ENCODE measurements at places on chromosomes 12 and 14.

DNA sequence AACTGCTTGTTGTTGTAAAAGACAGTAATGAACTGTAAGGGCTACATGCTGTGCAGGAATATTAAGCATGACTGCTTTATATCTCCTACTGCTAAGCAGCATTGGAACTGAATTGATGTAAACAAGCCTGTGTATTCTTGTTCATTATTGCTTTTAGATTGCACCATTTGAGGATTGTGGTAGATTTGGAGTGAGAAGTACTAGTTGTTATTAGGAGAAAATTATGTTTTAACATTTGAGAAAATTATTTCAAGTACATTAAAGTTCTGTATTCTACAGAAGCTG, 212.7 kb downstream of the ERC1 start:
- DNase-seq = no peak

DNA sequence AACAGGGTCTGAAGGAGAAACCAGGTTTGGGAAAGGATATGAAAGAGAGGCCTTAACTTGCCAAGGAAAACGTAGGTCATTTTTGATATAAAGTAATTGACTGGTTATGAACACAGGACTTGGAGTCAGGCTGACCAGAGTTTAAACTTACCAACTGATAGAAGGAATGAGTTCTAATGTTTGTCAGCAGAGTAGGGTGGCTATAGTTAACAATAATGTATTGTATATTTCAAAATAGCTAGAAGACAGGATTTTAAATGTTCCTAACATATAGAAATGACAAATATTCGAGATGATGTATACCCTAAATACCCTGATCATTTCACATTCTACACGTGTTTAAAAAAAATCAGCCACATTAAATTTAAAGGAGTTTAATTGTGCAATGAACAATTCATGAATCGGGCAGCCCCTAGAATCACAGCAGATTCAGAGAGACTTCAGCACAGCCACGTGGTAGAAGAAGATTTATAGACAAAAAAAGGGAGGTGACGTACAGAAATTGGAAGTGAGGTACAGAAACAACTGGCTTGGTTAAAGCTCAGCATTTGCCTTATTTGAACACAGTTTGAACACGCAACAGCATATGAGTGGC, 52.5 kb upstream of the PLEKHG7 start:
- DNase-seq = no peak

GRCh38 chr14:76872796-76873432, 46.7 kb downstream of the LRRC74A start:
- DNase-seq = no peak

DNA sequence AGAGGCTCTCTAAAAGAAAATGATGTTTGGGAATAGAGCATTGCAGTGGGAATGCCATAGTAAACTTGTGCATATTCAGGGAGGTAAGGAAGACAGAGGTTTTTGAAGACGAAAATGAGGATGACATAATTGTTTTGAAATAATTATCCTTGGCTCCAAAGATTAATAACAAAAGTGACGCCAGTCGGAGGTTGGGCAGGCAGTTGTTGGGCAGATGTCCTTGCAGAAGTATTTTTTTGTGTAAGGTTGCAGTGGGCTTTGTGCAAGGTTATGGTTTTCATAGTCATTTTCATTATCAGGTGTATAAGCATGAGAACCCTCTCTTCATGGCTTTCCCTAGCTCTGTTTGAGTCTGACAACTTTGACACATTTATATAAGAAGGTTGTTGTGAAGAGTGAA, 35.3 kb downstream of the METAP2 start:
- no peak for DNase-seq

GRCh38 chr12:12521044-12521485, 41.6 kb downstream of the DUSP16 start:
- DNase-seq = no peak

- DNase-seq = no peak
Measured at GRCh38 chr14:42517806-42518500, 911.3 kb downstream of the LRFN5 start.

GRCh38 chr12:1807087-1807860, 13.1 kb upstream of the LRTM2 start:
- no peak for DNase-seq

DNA sequence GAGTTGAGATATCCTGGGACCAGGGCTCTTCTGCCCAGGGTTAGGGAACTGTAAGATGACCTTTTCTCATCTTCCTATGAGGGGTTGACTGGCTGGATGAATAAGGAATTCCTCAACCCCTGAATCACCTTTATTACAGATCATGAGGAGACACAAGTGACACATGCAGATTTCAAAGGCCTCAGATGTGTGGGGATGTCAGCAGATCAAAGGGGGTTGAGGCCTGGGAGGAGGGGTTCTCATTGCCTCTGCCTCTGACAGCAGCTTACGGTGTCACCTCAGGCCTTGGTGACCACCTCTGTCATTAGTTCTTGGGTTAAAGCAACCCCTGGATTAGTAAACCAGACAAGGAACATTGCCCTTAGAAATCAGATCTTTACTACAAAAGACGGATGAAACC, 2.1 kb upstream of the KRT72 start:
- no peak for DNase-seq

- DNase-seq = no peak
Measured at GRCh38 chr14:84029246-84029645, 1500.7 kb upstream of the FLRT2 start.

DNA sequence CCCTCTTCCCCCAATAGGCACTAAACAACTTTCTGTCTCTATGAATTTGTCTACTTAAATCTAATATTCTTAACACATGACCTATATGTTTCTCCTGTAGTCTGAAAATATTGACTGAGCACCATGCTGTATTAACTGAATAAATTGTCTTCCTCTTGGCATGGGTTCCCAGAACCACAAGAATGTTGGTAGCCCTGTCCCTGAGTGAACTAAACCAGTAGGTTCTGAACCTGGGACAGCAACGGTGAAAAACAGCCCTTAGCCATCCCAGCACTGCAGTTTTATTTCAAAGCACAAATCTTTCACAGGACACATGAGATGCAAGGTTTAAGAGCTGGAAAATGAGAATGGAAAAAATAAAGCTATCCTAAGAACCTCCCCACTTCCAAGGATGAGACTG, 20.4 kb upstream of the HSP90B1 start:
- DNase-seq = no peak

- DNase-seq = no peak
Measured at GRCh38 chr12:106631150-106631549, 48.3 kb downstream of the RFX4 start.

DNA sequence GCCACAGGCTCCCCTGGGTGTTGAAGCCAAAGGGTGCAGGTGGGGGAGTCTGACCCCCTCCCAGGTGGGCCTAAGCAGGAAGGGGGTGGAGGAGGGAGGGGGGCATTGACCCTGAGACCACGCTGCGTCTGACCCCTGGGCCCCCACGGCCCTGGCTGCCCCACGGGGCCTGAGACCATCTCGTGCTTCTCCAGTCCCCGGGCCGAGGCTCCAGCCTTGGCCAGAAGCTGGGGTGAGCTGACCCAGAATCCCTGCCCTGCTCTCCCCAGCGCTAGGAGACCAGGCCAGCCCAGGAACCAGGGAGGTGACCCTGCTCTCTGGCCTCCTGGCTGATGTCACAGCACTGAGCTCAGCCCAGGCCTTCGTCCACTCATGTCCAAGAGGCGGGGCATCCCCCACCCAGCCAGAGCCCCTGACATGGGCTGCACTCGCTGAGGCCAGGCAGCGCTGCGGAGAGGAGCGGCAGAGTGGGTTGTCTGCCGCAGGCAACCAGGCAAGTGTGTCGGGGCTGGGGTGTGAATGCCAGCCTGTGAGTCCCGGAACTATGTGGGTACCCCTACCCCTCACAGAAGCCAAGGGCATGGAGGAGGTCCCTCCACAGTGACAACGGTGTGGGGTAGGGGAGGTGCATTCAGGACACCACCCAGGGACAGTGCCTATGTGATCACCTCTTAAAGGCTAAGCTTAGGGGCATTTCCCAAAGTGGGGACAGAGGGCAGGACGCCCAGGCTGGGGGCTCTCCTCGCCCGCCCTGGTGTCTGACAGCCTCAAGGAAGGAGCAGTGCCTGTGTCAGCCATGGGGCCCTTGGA, 6.3 kb downstream of the TRMT61A start:
- DNase-seq = no peak

GRCh38 chr12:106739815-106740530, 34.5 kb upstream of the RIC8B start:
- DNase-seq = no peak

GRCh38 chr14:23114120-23114458, 5.0 kb downstream of the CEBPE start:
- DNase-seq = no peak

GRCh38 chr12:7499636-7500035, 3.9 kb downstream of the CD163 start:
- no peak for DNase-seq

GRCh38 chr12:29032446-29032845, 116.6 kb upstream of the FAR2 start:
- DNase-seq = no peak

DNA sequence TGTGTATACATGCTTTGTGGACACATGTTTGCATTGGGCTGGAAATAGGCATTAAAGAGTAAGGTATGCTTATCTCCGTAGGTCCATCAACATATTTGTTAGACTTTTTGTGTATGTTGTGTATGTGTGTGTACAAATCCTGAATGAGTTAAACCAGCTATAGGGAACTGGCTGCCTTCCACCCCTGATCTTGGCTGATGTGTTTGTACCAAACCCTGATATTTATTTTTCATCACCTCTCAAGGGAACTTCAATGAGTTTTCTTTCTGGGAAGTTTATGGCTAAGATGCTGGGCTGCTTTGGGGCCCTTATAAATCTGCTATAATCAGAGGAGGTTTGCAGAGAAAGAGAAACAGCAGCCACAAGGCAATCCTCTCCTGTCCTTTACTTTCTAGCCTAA, 37.1 kb upstream of the CISTR start:
- no peak for DNase-seq

- no peak for DNase-seq
Measured at GRCh38 chr12:101795786-101796185, 35.0 kb downstream of the GNPTAB start.

DNA sequence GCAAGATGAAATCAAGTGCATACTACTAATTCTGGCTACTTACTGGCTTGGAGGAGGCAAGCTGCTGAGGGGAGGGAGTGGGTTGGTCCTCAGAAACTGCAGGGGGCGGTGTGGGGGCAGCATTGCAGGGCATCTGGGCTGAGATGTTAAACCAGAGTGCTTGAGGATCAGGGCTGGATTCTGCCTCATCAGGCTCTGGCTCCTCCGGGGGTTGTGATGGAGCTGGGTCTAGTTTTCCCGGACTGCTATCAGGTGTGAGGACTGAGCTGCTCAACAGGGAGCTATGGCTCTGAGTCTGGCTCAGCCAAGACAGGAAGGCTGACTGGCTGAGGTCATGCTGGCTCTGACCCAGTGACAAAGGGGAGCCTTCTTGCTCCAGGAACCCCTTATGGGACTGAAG, 28.6 kb downstream of the BAZ2A start:
- no peak for DNase-seq

GRCh38 chr14:104786726-104787675, 8.5 kb downstream of the AKT1 start:
- no peak for DNase-seq

- no peak for DNase-seq
Measured at GRCh38 chr12:58966939-58967338, 46.6 kb upstream of the LRIG3 start.

DNA sequence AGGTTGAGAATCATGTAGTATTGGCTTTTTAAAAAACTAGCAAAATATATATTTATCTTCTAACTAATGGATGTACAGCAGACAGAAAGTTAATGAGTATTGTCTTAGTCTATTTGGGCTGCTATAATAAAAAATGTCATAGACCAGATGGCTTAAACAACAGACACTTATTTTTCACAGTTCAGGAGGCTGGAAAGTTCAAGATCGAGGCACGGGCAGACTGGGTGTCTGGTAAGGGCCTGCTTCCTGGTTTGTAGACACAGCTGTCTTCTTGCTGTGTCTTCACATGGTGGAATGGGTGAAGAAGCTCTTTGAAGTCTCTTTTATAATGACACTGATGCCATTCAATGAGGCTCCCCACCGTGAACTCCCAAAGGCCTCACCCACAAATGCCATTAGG, 70.1 kb upstream of the KRR1 start:
- no peak for DNase-seq

DNA sequence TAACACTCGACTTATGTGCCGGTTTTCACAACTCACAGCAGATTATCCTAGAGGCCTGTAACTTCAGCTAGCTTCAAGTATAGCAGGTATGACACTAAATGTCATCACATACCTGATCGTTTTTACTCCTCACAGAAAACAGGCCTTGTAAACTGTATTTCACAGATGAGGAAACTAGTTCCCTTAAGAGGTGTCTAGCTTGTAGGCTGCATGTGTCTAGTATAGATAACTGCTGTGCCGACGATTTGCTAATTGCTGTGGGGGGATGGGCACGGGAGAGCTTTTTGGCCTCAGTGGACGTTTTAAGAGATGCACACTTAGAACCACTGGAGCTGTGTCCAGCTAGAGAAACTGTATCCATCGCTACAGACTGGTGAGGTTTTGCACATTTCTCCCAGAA, 78.8 kb downstream of the PAPOLA start:
- DNase-seq = no peak

- no peak for DNase-seq
Measured at GRCh38 chr14:83712418-83713129, 1817.4 kb upstream of the FLRT2 start.

- DNase-seq = no peak
Measured at GRCh38 chr12:114430306-114430705, 24.4 kb upstream of the TBX5 start.

DNA sequence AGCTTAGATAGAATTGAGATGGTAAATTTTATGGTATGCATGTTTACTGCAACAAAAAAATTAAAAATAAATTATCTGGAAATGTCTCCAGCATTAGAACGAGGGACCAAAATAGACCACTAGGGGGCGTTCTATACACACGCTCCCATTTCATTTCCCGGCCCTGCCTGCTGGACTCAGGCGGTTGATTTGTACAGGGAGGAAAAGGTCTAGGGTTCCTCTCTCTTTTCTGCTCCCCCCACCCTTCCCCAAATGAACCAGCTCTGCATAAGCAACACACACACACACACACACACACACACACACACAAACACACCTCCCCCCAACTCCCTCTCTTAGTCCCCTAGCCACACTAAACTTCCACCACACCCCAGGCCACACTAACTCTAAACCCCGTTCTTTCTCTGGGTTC, 7.8 kb upstream of the DTX1 start:
- no peak for DNase-seq

DNA sequence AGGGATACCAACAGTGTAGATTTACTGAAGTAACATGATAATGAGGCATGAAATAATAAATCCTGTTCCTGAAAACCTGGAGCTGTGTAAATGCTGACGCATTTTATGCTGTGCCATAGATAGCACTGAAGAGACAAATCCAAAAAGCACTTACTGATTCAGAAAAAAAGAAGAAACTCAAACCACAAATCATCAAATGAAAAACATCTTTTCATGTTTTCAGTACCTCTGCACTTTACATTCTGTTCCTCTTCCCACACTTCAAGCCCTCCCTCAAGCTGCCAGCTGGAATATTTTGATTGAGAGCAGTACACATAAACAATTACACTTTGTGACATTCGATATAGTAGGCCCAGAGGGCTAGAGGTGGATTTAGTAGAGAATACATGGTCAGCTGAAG, 362.3 kb downstream of the NAV3 start:
- DNase-seq = no peak
